ENCODE measurements at places on chromosomes 3 and 15. TPM values are rescaled to one million over a fixed set of nuclear protein-coding genes. Genes with fewer than 3 reads are reported as not detected.

ITIH3 gene
- not detected for polyA plus RNA-seq

BOC gene
- 21.6 TPM for polyA plus RNA-seq

GRCh38 chr15:61410662-61411061 lies 181.6 kb upstream of the RORA start:
- no peaks in the 10 kb centered on the region for H3K4me1 ChIP-seq
- H3K4me3 ChIP-seq, result no peak overlapping the region
- no peaks in the 10 kb centered on the region for H3K27me3 ChIP-seq

WDR93 gene
- 0.10 TPM for polyA plus RNA-seq

DNA sequence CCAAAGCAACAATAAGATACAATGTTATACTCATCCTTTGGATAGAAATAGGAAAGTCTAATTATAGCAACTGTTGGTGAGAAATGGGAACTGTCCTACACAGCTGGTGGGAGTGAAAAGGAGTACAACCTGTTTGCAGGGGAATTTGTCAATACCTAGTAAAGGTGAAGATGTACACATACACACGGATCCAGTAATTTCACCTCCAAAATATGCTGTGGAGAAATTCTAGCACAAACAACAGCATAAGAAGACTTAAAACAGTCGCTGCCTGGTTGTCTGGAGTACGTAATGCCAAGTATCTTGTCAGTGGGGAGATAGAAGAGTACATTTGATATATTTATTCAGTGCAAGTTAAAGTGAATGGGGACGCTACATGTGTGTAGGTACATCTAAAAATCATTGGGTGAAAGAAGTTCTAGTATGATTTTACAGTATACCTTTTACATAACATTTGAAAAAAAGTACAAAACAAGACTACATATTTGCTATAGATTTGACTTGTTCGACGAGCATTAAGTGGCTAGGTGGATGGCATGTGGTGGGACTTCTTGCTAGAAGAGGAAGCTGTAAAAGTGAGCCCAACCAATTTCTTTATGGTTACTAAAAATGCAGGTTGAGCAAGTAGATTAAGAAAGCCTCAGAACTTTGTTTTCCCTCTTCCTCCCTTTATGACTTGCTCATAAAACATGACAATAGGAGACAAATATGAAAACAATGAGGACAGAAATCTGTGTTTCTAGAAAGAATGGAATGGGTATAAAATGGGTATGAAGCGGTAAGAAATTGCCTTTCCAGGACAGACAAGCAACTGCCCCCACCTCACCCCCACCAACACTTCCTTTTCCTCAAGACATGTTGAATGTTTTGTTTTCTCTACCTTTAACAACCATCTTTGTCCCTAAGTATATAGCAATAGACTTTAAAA lies 50.2 kb upstream of the CCR4 start:
- H3K27ac ChIP-seq, result no peak overlapping the region
- peak; percentile 31 for DNase-seq
- H3K4me1 ChIP-seq, result no peaks in the 10 kb centered on the region

- DNase-seq, result peak; percentile 50
- 0 out of 2 replicates have a peak, but pooled peaks cover 9% of the 10 kb centered on the region for H3K4me1 ChIP-seq
- H3K4me3 ChIP-seq, result no peak overlapping the region
- no peak overlapping the region for H3K27ac ChIP-seq
- no peaks in the 10 kb centered on the region for H3K27me3 ChIP-seq
- no peaks in the 10 kb centered on the region for H3K36me3 ChIP-seq
Observed at GRCh38 chr3:14042680-14043079, 82.0 kb downstream of the CHCHD4 start.

- H3K36me3 ChIP-seq, result no peaks in the 10 kb centered on the region
- no peak overlapping the region for H3K4me3 ChIP-seq
- no peaks in the 10 kb centered on the region for H3K27me3 ChIP-seq
- no peak overlapping the region for H3K27ac ChIP-seq
- H3K4me1 ChIP-seq, result no peaks in the 10 kb centered on the region
Observed at GRCh38 chr3:128423525-128424147, 43.1 kb downstream of the DNAJB8 start.

- H3K4me3 ChIP-seq, result no peak overlapping the region
- H3K4me1 ChIP-seq, result peaks cover 21% of the 10 kb centered on the region
- DNase-seq, result no peak
- H3K27me3 ChIP-seq, result no peaks in the 10 kb centered on the region
- no peaks in the 10 kb centered on the region for H3K36me3 ChIP-seq
Observed at GRCh38 chr3:87209111-87209510, 18.0 kb upstream of the CHMP2B start.

All from GM23248 (cell line).